NCI-H510A treated with DMSO at 0.1 percent for 48 hours (cell line): ENCODE measurements at places on chromosomes 16 and 17.

DNA sequence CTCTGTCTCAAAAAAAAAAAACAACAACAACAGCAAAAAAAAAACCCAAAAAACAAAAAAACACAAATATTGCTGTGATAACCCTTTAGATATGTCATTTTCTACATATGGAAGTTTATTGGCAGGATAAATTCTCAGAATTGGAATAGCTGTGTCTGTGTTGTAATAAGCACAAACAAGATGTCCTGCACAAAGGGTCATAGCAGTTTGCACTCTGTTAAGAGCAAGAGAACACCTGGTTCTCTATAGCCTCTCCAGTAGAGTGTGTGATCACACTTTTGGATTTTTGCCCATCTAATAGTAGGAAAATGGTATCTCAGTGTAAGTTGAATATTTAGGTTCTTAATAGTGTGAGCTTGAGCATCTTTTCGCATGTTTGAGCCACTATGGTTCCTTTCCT lies 60.4 kb downstream of the USP43 start:
- no peak for DNase-seq

- DNase-seq = no peak
Observed at GRCh38 chr16:65786916-65787315, 579.6 kb upstream of the CDH5 start.

GRCh38 chr17:81099888-81100287 lies 64.9 kb downstream of the BAIAP2 start:
- DNase-seq = no peak

- DNase-seq = no peak
Observed at GRCh38 chr17:34436607-34437006, 73.6 kb upstream of the CCL1 start.

GRCh38 chr16:10245002-10245401 lies 62.8 kb upstream of the GRIN2A start:
- no peak for DNase-seq

DNA sequence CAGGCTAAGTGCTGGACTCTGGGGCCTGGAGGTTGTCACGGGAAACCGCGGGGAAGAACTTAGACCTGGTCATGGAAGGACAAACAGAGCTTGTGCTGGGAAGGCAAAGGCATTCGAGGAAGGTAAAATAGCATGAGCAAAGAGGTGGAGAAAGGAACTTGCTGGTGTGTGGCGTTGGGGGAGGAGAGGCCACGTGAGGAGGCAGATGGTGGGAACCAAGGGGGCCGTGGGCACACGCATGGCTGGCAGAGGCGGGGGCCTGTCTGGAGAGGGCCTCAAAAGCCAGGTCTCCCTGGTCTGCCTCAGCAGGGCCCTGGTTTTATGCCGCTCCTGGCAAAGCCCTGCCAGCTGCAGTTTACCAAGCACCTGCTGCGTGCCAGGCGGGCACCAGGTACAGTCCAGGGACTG lies 15.3 kb downstream of the CORO7 start:
- no peak for DNase-seq

GRCh38 chr17:62674841-62675240 lies 47.4 kb downstream of the MRC2 start:
- DNase-seq = no peak

DNA sequence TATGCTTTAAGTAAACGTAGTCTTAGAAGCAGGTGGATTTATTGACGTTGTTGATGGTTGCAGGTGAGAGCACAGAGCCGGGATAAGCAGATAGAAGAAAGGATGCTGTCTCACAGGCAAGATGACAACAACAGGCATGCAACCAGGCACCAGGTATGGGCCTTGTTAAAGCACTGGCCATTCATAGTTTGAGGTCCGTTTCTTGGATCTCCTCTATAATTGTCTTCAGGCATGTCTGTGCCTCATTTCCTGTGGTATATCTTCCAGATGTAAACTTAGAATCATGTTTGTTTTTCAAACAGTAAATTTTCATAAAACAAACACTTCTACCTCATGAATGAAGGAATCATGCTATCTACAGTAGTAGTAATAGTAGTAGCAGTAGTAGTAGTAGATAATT lies 20.6 kb downstream of the KAT7 start:
- DNase-seq = no peak

DNA sequence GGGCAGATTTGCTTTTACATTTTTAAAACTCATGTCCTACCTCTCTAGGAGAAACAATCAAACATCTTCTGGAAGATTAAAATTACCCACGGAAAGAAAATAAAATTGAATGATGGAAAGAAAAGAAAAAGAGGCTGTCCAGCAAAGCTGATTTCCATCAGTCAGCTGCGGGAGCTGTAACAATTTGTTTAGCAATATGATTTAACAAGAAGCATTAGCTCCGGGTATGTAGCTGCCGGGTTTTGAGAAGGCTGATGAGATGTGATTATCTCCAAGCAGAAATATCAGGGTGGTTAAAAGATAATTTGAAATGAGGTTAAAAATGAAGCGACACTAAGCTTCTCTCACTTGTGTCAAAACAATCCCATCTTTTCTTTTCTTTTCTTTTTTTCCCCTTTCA lies 608.9 kb upstream of the SALL1 start:
- DNase-seq = no peak
